ENCODE measurements at places on chromosomes 12 and 14. TPM values are rescaled to one million over a fixed set of nuclear protein-coding genes. Genes with fewer than 3 reads are reported as not detected.
A peak's percentile ranks its signal among the peaks of the same experiment; 100 is the strongest.

DNA sequence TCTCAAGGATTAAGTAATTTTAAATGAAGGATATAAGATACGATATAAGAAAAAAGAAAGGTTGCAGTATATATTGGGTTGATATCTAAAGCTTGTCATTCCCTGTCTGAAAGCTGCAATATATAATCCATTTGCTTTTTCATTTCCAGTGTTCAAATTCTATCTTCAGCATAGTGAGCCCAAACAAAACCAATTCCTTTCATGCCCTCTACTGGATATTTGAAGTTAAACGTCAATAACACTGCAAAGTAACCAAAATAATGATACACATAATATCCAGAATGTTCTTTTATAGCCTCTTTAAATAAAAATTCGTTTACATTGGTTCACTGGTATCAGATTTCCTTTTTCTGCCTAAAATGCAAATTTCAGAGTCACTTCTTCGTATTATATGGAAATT is 64.5 kb upstream of the DAAM1 start:
- DNase-seq: no peak

Gene PSEN1
- 63.2 TPM for total RNA-seq

Gene CMA1
- not detected for total RNA-seq

DNA sequence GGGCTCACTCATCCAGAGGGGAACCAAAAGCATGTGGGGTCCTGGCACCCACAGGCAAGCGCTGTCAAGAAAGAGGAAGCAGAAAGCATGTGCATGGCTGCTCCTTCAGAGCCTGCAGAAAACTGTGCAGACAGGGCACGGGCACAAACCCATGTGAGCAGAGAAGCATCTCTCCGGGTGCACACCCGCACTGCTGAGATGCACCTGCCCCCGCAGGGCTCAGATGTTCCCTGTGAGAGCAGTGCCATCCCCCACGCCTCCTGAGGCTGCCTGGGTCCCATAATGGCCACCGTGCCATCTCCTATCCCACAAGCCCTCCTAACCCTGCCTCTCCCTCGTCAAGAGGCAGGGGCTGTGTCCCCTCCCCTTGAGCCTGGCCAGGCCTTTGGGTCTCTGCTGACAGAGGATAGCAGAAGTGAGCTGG is 32.3 kb upstream of the INF2 start:
- DNase-seq: no peak

GRCh38 chr14:35814371-35815005 is 5.4 kb upstream of the RALGAPA1 start:
- no peak for DNase-seq

Gene SUDS3
- total RNA-seq: 38.9 TPM

Gene CS
- total RNA-seq: 103 TPM

DNA sequence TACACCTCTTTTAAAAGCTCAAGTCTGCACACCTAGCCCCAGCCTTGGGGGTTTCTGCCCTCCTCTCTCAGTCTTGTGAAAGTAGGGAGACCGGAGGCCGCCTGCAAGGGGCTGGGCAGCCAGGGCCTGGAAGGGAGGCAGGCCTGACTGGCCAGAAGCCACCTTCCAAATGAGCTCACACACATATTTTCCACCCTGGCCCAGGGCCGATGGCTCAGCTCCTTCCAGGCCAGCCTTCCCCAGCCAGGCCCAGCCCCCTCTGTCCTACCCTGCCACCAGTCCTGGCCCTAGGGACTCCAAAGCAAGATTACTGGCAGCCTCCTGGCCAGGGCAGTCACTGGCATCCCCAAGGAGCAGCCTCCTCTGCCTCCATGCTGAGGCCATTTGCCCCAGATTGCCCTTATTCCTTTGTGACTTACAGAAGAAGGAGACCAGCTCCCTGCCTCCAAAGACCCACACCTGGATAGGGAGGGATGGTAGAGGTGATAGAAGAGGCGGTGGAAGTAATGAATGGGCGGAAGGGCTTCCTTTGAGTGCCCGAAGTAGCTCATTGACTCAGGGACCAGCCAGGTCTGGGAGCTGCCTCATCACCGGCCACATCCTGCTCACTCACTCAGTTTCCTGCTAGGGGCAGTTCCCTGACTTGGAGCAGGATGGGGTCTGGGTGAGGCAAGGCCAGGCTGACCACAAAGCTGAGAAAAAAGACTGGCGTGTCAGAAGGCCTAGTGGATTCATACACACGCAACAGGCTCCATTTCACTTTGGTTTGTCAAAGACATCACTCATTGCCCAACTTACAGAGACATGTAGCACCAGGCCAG is 14.8 kb downstream of the MMP14 start:
- DNase-seq: peak; percentile 78

- DNase-seq: no peak
Observed at GRCh38 chr12:113762155-113762881, 203.8 kb downstream of the RBM19 start.

DNA sequence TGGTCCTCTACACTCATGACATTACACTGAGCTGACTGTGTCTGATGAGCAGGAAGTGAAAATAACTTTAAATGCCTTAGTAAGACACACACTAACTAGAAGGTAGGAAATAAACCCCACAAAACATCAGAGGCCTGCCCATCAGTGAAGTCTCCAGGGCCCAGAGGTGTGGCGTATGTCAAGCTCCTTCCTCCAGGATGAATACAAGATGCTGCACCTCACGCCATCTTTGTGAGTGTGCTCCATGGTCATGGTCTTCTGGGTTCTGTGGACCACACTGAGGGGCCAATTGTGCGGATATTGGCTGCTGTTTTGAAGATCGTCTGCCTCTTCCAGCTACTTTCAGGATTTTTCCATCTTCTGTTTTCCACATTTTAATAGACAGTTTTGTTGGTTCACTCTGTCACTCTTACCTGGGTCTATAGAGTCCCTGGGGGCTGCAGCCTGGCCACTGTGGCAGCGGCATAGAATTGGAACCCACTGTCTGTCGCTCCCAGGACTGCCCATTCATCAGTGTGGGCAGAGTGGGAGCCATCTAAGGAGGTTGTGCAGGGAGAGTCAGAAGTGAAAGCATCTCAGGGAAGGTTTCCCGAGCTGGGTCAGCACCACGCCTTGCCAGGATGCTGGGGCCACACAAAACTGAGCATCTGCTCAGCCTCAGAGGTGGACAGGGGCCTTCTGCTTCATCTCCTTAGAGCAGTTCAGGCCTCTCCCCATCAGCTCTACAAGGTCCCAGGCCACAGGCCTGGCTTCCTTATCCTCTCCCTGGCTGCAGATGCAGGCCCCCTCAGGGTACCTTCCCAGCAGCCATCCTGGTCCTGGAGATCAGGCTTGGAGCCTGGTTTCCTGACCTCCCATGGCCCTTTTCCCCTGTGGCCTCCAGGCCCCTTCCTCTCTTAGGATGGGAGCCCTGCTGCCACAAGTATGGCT is 57.5 kb upstream of the C14orf180 start:
- DNase-seq: no peak

- DNase-seq: no peak
Observed at GRCh38 chr12:12720672-12721161, 3.5 kb downstream of the CDKN1B start.

- DNase-seq: no peak
Observed at GRCh38 chr12:71871116-71871515, 31.6 kb downstream of the TBC1D15 start.

Gene MSI1
- total RNA-seq: 2.0 TPM

GRCh38 chr12:57262126-57262822 is 11.3 kb upstream of the STAC3 start:
- DNase-seq: no peak

- no peak for DNase-seq
Observed at GRCh38 chr14:62062645-62063044, 300.4 kb downstream of the SNAPC1 start.

- DNase-seq: no peak
Observed at GRCh38 chr12:126353604-126354003, 1288.4 kb downstream of the AACS start.

Gene CLEC14A
- total RNA-seq: 11.9 TPM

Gene DLGAP5
- total RNA-seq: 1.8 TPM

DNA sequence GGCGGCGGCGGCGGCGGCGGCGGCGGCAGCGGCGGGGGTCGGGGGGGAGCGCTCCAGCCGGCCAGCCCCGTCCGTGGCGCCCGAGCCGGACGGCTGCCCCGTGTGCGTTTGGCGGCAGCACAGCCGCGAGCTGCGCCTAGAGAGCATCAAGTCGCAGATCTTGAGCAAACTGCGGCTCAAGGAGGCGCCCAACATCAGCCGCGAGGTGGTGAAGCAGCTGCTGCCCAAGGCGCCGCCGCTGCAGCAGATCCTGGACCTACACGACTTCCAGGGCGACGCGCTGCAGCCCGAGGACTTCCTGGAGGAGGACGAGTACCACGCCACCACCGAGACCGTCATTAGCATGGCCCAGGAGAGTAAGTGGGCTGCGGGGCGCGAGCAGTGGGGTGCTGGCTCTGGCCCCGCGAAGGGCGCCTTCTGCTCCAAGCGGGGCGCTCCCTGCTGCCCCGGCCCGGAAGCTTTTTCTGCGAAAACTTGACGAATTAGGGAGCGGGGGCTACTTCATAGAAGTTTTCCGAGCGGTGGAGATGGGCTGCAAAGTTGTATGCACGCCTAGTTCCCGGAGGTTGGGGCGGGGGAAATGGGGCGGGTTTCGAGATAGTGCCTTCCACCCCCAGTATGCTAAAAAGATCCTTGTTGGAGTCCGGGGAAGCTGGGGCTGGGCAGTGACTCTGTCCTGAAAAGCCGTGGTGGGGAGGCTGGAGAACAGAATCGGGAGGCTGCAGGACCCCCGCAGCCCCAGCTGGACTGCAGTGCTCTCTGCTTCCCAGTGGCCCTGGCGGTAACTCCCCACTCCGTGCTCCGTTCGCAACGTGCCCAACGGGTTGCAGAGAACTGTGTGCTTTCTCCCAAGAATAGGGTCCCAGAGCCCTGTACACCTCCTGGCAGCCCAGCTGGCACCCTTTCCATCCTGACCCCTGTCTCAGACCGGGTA is 751 bp downstream of the GDF11 start:
- DNase-seq: no peak

Gene BEGAIN
- total RNA-seq: 4.1 TPM

DNA sequence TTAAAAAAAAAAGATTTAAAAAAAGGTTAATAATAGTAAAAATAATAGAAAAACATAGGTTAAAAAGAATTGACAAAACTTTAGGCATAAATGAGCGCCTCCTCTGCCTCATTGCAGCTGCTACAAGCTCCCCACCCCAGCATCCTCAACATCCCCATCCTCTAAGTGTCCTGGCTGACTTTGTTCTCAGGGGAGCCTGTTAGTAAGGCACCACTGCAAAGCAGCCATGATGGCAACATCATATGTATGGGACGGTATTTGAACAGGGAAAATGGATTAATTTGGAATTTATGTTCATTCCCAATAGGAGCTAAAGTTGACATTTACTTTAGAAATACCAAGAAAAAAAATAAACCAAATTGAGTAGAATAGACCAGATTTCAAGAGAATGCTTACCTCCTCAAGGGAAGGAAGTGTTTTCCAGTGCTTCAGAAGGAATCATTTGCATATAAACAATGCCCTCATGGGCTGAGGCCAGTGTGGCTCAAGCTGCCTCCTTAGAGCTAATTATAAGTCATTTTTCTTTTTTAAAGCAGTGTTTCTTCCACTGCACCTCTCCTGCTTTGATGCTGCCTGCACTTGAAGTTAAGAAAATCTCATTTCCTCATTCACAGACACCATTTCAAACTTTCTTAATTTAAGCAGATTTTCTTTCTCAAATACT is 59.6 kb downstream of the DACT1 start:
- no peak for DNase-seq

DNA sequence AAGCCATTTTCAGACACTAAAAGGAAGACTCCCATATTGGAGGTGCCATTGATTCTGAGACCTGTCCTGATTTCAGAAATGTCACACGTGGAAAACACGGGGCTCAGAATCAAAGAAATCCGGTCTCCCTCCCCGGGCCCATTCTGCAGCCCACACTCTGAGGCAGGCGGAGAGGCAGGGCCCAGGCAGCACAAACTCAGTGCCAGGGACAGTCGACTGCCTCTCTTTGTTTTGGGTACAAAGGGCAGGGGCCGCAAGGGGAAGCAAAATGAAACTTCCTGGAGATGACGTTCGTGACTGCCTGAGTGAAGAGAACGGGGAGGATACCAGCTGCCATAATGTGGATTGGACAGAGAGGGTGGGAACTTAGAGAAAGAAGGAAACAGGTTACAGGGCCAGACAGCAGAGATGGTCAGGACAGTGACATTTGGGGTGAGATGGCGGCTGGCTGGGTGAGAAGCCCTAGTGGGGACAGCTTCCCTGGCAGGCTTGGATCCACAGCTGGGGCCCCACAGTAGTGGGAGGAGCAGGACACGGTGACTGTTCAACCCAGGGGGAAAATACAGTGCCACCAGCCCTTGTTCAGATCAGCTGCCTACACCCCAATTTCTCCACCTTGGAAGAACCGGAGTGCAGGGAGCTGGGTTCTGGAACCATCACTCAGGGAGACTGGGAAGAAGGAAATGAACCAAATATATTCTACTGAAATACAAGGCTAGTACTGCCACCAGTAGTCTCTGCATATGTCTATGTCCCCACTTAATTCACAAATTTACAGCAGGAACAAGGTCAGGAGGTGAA is 8.1 kb downstream of the GAPDH start:
- no peak for DNase-seq

- DNase-seq: no peak
Observed at GRCh38 chr14:61461808-61462275, 140.5 kb downstream of the PRKCH start.

GRCh38 chr12:68918960-68919359 is 14.0 kb downstream of the CPM start:
- DNase-seq: no peak

GRCh38 chr14:72501439-72501838 is 392.5 kb downstream of the DPF3 start:
- DNase-seq: no peak

Gene BCL2L2
- total RNA-seq: 55.5 TPM

Gene ULK1
- 18.6 TPM for total RNA-seq

GRCh38 chr14:55340482-55340881 is 69.3 kb downstream of the FBXO34 start:
- no peak for DNase-seq

DNA sequence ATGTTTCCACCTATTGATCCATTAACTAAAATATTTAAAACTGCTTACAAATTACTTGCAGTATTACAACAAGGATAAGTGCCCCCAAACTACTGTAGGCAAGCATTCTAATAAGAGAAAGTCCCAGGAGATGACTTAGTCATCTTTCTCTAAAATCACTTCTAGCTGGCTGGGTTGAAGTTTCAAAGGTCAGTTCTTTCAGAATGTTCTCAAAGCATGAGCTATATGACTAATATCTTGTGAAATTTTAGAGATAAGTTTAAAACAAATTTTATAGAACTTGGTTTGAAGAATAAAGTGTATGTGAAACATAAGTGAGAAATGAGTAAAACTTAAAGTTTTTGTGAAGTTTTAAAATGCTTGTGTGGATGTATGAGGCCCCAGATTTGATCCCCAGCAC is 24.3 kb upstream of the OR6J1 start:
- DNase-seq: no peak

DNA sequence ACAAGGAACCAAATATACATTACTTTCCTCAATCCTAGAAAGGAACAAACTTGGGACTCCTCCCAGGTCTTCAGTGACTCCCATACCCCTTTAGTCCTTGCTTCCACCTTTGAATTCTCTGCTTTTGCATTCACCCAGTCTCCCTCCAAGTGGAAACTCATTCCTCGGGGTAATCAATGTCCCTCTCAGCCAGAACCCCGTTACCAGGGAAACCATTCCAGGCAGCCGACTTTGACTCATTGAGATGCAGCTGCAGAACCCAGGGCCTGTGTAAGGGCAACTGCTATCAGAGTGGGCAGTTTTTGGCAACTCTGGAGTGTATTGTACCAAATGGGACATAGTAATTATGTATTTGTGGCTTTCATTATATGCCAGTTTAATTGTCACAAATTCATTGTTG is 186.2 kb downstream of the NRXN3 start:
- DNase-seq: no peak

Gene FITM1
- 1.6 TPM for total RNA-seq

Gene SH2B3
- total RNA-seq: 17.4 TPM
